Cortex of kidney (tissue), 1 donor: ENCODE measurements at places on chromosomes 7 and 10.

DNA sequence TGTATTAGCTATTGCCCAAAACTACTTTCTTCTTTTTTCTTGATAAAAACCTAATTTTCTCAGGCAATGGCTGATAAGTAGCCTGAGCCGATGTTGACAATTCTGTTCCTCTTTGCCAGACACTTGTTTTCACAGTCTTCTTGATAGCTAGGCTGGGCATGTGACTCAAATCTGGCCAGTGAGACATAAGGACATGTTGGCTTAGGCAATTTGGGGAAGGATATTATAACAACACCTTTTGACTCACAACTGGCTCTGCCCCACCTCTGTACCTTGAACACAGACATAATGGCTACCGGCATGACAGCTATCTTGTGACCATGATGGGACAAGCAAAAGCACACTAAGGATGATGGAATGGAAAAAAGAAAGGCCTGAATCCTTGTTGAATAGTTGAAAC lies 72.9 kb upstream of the GPR22 start:
- no peak for DNase-seq

GRCh38 chr10:86178401-86179152 lies 188.0 kb downstream of the GRID1 start:
- DNase-seq, result no peak

DNA sequence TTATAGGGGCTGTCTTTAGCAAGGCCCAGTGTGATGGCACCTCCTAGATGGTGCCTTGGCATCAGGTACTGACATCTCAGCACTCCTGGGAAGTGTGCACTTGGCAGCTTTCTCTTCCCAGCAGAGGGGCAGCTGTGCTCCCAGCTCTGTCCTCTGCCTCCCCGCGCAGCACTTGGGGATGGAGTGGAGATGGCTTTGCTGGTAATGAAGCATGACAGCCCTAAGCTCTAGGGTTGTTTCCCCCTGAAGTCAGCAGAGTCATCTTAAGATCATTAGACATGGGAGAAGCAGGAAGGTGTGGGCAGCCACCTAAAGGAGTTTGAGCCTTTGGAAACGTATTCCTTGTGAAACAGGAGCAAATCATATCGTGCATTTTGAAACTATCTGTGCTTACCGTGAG lies 46.7 kb downstream of the HTRA1 start:
- no peak for DNase-seq

DNA sequence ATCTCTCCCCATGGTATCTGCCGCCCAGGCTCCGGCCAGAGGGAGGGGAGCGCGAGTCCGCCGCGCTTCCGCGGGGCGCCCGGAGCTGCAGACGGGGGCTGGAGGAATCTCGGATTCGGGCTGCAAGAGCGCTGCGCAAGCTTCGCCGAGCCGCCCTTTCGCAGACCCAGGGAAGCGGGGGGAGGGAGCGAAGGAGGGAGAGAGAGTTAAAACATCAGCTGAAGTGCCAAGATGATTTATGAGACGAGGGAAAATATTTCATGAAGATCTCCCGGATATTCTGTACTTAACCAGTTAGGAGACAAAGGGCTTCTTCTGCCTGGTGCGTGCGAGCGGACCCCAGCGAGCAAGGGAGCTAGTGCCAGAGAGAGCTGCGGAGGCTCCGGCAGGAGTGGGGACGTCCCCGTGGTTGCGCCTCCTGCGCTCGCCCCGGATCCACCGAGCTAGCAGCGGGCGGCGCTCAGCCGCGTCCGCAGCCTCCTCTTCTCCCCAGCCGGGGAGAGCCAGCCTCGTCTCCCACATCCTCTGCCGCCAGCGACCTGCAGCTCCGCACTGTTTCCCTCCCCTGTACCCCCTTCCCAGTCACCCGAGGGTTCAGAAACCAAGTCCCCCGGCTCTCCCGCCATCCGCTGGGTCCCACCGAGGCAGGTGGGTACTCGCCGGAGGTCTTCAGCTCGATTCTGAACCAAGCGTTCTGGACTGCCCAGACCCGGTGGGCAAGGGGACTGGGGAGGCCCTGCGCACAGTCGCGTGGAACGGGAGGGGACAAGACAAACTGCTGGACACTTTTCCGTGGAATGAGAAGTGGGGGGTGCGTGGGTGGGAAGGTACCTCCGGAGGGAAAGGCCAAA lies 1.0 kb upstream of the PAX2 start:
- no peak for DNase-seq

DNA sequence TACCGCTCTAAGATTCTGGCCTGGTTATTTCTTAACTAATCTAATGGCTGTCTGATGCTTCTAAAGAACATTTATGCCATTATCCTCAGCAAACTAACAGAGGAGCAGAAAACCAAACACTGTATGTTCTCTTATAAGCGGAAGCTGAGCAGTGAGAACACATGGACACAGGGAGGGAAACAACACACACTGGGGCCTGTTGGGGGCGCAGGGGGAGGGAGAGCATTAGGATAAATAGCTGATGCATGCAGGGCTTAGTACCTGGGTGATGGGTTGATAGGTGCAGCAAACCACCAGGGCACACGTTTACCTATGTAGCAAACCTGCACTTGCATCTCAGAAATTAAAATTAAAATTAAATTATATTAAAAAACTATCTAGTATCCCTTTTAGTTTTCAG lies 853.5 kb downstream of the GATA3 start:
- DNase-seq, result no peak
